ENCODE measurements at places on chromosomes 7 and 10.

DNA sequence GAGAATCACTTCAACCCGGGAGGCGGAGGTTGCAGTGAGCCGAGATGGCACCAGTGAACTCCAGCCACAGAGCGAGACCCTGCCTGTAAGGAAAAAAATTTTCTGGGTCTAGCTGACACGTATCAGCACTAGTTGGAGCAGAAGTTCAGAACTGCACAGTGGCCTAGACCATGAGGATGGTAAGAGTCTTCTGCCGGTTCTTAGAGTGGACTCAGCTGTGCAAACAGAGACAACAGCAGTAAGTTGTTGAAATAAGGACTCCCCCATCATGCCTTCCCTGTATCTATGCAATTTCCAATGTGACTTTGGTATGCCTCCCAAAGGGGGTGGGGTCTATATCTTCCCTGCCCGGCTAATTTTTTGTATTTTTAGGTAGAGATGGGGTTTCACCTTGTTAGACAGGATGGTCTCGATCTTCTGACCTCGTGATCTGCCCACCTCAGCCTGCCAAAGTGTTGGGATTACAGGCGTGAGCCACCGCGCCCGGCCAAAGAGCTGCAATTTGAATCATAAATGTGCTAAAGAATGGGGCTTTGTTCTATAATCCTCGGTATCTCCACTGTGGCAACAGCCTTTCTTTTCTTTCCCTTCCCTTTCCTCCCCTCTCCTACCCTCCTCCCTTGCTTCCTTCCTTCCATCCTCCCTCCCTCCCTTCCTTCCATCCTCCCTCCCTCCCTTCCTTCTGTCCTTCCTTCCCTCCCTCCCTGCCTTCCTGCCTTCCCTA lies 14.5 kb upstream of the RNF216 start:
- DNase-seq = no peak

- DNase-seq = no peak
These were observed 5.6 kb upstream of the PSAP start for GRCh38 chr10:71856619-71857018.

DNA sequence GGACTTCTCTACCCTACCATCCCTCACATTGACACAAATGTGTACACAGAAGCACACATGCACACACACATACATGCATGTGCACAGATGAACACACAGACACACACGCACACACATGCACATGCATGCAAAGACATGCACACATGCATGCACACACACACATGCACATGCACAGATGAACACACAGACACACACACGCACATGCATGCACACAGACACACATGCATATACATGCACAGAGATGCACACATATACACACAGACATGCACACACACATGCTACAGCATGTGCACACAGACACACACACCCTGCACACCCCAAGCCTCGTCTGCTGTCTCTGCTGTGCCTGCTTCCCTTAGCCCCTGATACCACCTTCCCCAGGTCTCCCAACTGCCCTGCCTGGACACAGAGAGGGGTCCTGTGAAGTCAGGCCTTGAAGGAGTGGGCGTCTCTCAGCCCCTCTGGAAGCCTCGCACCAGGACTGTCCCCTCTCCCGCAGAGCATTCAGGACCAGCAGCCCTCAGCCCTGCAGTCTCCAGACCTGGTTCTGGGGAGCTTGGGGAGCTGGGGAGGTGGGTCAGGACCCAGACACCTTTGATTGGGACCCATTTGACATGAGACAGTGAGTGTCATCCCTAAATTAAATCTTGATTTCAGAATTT lies 181.8 kb downstream of the DNAJB6 start:
- no peak for DNase-seq

- no peak for DNase-seq
These were observed 42.0 kb upstream of the PDLIM1 start for GRCh38 chr10:95332666-95333249.

GRCh38 chr7:22482503-22482902 lies 17.5 kb downstream of the STEAP1B start:
- no peak for DNase-seq

DNA sequence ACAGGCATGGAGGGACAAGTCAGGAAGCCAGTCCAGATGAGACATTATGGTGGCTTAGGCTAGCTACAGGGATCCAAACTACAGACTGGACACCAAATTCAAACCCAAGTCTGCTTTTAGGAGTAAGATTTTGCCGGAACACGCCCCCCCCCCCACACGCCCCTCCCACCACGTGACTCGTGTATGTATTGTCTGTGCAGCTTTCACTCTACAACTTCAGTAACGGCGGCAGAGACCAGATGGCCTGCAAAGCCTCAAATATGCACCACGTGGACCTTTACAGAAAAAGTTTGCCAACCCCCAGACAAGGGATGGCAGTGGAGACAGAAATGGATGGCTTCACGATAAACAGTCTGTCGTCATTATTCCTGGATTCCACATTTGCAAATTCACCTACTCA lies 14.5 kb downstream of the HIPK2 start:
- DNase-seq = no peak

DNA sequence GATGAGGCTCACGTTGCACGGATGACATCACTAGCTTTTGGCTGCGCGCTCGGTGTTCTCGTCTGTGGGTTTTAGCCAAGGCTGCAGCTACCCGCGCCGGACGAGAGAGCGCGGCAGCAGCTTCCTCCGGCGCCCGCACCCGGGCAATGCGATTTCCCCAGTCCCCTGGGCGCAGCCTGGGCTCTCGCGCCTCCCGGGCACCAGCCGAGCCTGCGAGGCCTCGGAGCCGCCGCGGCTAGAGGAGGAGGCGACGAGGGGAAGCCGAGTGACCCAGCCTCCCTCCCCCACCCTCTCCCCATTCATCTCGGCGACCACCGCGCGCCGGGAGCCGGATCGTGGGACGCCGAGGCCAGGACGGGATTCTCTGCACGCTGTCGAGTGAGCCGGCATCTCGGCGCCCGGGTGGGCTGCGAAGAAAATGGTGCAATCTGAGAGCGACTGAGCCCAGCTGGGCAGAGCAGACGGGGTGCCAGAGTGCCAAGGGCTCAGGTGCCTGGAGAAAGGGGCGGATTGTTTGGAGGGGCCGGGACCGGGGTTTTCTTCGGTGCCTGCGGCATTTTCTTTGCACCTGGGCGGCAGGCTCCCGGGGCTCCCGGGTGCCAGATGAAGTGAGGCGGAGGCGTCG lies 1.2 kb upstream of the TMEM178B start:
- peak; percentile 22 for DNase-seq

- DNase-seq = no peak
These were observed 209.0 kb downstream of the JCAD start for GRCh38 chr10:29850371-29850770.

DNA sequence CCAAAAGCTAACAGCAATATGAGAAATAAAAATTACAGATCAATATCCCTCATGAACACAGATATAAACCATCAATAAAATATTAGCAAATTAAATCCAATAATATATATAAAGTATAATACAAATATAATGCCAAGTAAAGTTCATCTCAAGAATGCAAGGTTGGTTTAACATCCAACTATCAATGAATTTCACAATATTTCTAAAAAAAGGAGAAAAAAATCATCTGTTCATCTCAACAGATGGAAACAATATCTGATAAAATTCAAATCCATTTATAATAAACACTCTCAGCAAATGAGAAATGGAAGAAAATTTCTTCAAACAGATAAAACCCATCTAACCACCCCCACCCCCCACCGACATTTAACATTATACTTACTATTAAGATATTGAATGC lies 86.9 kb downstream of the SIRT1 start:
- DNase-seq = peak; percentile 1

DNA sequence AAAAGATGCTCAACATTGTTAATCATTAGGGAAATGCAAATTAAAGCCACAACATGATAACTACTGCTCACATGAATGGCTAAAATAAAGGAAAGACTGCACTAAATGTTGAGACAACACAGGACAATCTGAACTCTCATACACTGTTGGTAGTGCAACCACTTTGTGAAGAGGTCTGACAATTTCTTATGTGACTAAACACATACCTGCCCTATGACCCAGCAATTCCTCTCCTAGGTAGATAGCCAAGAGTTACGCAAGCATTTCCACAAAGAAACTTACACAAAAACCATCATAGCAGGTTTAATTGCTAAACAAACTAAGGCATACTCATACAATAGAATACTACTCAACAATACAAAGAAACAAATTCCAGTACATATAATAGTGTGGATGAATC lies 41.8 kb upstream of the HERPUD2 start:
- no peak for DNase-seq

DNA sequence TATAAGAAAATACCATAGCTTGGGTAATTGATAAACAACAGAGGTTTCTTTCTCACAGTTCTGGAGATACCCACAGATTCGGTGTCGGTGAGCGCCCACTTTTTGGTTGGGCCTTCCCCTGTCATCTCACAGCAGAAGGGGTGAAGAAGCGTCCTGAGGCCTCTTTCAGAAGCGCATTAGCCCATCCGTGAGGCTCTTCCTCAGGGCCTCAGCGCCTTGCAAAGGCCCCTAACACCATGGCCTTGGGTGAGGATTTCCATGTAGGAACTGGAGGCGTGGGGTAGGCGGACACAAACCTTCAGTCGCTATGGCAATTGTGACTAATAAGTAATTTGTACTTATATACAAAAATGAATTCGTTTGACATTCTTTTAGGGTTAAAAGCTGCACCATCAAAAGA lies 316.0 kb downstream of the PTPRN2 start:
- no peak for DNase-seq

DNA sequence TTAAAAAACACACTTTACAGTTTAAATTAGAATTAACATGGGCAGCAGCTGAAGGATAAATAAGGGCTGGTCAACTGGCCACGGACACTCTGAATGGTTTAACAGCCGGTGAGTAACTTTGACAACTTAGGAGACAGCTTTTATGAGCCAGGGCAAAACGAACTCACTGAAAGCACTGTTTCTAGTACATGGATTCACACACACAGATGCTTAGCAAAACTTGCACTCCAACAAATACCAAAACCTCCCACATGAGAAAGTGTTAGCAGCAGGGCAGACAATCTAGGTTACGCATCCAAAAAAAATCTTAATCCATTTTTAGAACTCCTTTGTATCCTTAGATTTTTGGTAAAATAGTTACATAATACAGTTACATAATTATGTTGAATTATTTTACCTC lies 486.4 kb downstream of the PHTF2 start:
- DNase-seq = no peak

DNA sequence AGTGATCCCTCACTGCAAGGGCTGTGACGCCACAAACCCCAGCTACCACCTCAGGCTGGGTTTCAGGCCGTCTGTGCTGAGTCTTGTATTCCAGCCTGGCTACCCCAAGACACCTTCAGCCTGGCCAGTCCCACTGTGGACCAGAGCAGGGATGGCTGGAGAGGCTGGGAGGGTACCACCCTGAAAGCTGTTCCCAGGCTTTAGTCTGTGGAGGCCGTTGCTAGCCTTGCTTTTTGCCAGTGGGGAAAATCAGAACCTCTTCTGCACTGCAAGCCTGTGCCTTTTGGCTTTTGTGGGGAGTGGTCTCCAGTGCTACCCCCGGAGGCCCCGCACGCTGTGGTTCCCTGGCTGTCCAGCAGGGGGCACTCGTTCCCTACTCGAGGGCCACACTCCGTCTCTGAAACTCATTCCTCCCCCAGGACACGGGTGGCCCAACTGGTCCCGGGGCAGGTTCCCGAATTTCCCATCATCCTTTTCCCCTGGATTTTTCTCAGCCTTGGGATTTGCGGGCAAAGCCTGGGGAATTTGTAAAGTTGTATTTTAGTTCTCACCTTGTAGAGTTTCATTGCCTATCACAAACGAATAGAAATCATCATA lies 128.4 kb upstream of the BTBD16 start:
- DNase-seq = peak; percentile 8

GRCh38 chr7:12590559-12590958 lies 20.0 kb downstream of the SCIN start:
- DNase-seq = no peak

- DNase-seq = no peak
These were observed 292.0 kb downstream of the PHTF2 start for GRCh38 chr7:78090616-78091015.

DNA sequence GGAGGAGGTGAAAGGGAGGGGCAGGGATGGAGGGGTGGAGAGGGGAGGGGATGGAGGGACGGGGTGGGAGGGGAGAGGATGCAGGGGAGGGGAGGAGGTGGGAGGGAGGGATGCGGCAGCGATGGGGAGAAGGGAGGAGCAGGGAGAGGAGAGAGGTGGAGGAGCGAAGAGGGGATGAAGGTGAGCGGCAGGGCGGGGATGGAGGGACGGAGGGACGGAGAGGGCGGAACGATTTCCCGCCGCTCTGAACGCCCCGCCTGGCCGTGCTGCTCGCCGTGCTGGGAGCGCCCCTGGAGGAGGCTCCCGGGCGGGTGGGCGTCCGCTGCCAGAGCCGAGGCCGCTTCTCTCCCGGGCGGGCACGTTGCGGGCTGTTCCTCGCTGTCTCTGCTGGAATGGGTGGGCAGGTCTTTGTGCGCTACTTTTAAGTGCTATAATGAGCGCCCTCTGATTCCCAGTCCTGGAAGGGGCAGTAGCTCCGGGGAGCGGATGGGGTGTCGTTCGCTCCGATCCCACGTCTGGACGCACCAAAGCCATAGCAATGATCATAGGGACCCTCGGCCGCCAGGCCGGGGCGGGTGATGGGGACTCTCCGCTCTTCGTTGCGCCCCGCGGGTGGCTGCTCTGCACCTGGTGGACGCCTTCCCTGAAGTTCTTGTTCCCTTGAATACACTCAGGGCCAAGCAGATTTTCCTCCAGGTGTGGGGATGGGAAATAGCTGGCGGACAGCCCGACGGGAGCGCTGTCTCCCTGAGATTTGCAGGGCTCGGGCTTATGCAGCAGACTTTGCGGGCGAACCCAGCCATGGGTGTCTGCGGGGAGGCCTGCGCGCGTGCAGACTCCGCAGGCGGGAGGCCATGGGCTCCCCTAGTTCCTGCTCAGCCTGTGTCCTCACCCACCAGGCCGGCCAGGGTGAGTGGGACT lies 81.1 kb upstream of the CPXM2 start:
- no peak for DNase-seq

GRCh38 chr10:59814878-59815277 lies 61.6 kb upstream of the MRLN start:
- no peak for DNase-seq

- DNase-seq = no peak
These were observed 78.3 kb downstream of the GRK5 start for GRCh38 chr10:119285495-119286267.

GRCh38 chr7:18313965-18314364 lies 181.6 kb upstream of the HDAC9 start:
- no peak for DNase-seq

GRCh38 chr7:88401009-88401623 lies 94.4 kb upstream of the STEAP4 start:
- peak; percentile 35 for DNase-seq

DNA sequence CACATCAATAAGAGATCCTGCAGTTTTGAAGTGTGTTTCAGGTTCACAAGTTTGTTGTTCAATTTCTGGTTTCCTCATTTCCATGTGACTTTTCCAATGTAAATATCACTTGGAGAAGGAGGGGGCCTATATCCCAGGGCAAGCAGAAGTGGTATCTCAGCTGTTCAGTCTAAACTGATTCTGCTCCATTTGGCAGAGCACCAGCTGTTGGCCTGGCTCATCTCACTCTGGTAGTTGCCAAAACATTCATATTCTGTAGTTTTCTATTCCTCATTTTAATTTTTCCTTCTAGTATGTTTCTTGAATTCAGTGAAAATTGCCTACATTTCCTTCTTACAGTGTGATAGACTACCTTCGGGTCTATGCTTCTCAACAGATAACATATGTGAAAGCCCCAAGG lies 101.8 kb upstream of the TAC1 start:
- DNase-seq = no peak
